DMS53 (cell line): ENCODE measurements at places on chromosomes 6 and 20.
A peak's percentile ranks its signal among the peaks of the same experiment; 100 is the strongest.

DNA sequence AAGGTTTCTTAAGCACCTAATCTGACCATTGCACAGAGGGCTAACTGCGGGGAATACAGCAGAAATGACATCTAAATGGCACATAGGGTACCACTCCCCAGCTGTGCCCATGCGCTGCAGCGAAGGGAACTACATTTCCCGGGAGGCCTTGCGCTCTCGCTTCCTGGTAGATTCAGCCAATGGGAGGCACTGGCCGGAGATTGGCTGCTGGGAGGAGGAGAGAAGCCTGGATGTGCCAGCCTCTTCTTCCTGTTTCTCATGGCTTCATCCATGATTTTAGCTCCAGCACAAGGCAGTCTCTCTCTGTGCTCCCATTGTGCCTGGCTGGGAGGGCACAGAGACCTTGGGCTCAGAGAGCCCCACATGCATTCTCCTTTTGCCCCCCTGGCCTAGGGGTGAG lies 101.7 kb upstream of the FOXA2 start:
- peak; percentile 82 for DNase-seq

DNA sequence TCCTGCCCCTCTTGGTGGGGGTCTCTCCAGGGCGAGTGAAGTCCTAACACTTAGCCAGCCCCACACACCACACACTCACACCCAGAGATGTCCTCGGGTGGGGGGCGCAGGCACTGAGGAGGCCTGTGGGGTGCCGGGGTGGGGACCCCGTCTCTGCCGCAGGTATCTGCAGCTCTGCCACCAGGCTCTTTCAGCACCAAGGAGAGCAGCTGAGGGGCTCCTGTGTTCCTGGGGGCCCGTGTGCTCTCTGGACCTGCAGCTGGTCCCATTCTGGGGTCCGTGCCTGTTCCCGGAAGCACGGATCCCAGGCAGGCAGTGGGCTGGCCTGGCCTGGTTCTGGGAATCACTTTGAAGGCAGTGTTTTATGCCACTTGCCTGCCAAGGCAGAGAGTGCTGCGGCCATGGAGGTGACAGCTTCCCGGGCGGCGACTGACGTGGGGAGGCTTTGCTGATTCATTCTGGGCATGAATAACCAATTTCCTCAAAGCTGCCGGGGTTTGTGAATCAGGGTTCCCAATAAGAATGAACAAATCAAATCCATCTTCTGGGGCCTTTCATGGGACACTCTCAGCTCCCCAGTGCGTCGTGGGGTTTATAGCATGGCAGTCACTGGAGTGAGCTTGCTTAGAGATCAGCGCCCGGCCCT lies 54.4 kb upstream of the SLCO4A1 start:
- no peak for DNase-seq

- no peak for DNase-seq
Observed at GRCh38 chr6:135192256-135193174, 11.4 kb downstream of the MYB start.

- no peak for DNase-seq
Observed at GRCh38 chr6:142355520-142356174, 53.8 kb downstream of the ADGRG6 start.

- DNase-seq = peak; percentile 92
Observed at GRCh38 chr20:35561268-35561667, 19.4 kb downstream of the ERGIC3 start.

DNA sequence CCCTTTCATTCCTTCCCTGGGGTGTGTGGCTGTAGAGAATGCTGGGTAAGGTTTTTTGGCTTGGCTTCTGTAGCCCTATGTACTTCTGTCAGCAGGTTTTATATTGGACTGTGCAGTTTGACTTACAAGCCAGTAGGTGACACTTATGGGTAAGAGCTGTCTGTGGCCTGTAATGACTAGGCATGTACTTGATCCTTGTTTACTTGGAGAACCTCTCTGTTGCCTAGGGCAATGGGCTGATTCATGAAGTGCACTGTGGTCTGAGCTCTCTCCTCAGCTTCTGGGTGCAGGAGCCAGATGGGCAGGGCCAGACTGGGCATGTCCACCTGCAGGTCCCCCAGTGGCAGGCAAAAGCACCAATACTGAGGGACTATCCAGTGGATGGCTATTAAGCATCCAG lies 544.6 kb downstream of the ADGRB3 start:
- peak; percentile 96 for DNase-seq

- DNase-seq = no peak
Observed at GRCh38 chr6:87682310-87682709, 19.7 kb downstream of the AKIRIN2 start.

GRCh38 chr6:168578036-168578435 lies 137.1 kb downstream of the SMOC2 start:
- DNase-seq = no peak

DNA sequence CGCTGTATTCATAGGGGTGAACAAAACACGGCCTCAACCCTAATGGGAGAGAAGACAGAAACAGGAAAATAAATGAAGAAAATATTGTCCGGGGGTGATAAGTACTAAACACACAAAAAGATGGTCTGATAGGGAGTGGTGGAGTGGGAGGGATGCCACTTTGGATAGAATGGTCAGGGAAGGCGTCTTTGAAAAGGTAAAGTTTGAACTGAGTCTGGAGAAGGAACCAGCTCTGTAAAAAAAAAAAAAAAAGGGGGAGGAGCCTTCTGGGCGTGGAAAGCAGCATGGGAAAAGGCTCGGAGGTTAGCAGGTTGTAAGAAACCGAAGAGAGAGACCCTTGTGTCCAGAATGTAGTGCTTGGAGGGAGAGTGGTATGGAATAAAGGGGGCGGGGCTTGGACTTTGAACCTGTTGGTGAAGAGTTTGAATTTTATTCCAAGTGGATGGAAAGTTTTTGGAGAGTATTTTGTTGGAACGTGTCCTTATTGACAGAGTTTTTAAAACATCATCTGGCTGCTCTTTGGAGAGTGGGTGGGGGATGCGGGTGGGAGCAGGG lies 1.8 kb downstream of the CHMP4B start:
- DNase-seq = peak; percentile 69

DNA sequence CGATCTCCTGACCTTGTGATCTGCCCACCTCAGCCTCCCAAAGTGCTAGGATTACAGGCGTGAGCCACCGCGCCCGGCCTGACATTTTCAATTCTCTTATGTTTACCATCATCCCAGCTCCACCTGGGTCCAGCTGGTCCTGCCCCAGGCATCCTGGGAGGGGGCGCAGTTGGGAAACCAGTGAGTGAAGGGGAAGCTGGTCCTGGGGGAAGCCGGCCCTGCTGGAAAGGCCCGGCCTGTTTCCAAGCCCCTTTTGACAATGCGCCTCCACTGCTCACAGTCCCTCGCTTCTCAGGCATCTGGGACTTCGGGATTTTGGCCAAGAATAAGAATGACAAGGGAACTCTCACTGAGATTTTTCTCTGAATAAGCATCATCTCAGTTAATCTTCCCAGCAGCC lies 14.2 kb downstream of the SLC13A3 start:
- no peak for DNase-seq
